Inflammatory macrophage (primary cell): ENCODE measurements at places on chromosomes 2 and 18.

- DNase-seq: no peak
These were observed 77.8 kb downstream of the ADAM23 start for GRCh38 chr2:206521115-206521514.

GRCh38 chr2:156192468-156192867 is 140.1 kb downstream of the NR4A2 start:
- no peak for DNase-seq

- peak; percentile 79 for DNase-seq
These were observed 62.3 kb upstream of the GREB1L start for GRCh38 chr18:21179590-21180220.

GRCh38 chr18:28511413-28511821 is 334.5 kb upstream of the CDH2 start:
- DNase-seq: no peak

- DNase-seq: no peak
These were observed 91.8 kb downstream of the TPO start for GRCh38 chr2:1505031-1505441.

DNA sequence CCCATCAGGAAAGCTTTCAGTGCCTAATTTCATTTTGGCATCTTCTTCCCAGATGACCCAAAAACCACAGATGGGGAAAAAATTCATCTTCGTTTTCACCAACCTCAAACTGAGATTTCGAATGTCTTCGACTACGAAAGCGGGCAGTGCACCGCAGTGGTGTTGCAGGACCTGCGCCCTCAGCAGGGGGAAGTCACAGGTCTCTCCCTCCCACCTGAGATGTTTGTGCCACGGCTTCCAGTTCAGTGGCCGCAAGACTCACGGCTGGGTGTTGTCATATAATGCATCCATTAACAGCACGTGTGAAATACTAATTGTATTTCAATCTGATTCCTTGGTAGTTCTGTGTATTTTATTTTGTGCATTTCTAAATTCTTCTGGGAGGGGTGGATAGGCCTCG is 66.2 kb upstream of the SALL3 start:
- DNase-seq: no peak

DNA sequence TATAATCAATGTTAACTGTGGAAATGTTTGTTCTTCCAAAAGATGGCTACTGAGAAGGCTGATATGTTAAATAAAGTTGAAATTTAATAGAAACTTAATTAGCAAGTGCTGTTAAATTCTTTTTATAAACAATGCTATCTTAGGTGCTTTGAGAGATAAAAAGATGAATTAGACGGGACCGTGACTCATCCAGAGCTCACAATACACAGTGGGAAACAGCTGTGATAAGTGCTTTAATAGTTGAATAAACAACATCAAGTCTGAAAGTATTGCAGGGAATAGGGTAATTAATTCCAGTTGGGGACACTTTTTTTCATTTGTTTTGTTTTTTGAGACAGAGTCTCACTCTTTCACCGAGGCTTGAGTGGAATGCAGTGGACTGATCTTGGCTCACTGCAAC is 85.5 kb upstream of the DTNA start:
- DNase-seq: no peak
